ENCODE measurements at places on chromosomes 1 and 21. TPM values are rescaled to one million over a fixed set of nuclear protein-coding genes. Genes with fewer than 3 reads are reported as not detected.

C1orf21 gene
- total RNA-seq, result not detected

GRCh38 chr1:942411-942821 is 16.6 kb downstream of the NOC2L start:
- peak; percentile 68 for DNase-seq
- peak overlapping the region; percentile 44 for H3K4me3 ChIP-seq
- no peak overlapping the region for H3K27ac ChIP-seq

WNT3A gene
- total RNA-seq, result not detected

GRCh38 chr1:163119707-163120106 is 50.5 kb downstream of the RGS4 start:
- H3K27ac ChIP-seq, result no peak overlapping the region
- H3K27me3 ChIP-seq, result no peaks in the 10 kb centered on the region
- no peaks in the 10 kb centered on the region for H3K36me3 ChIP-seq

ANKRD45 gene
- not detected for total RNA-seq

DNA sequence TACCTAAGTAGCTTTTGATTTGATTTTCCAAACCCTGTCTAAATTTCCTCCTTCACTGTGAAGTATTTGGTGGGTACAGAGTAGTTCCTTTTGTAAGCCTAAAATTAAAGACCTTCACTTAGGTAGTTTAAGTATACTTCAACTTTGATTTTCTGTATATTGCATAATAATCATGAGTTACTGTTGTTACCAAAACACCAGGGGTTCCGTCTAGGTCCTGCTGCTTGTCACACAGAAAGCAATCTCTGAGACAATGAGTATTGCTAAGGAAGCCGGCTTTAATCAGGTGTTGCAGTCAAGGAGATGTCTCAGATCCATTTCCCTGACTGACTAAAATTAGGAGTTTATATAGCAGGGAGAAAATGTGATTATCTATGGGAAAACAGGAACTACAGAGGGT is 15.3 kb downstream of the RPS6KC1 start:
- H3K36me3 ChIP-seq, result no peaks in the 10 kb centered on the region
- no peak overlapping the region for H3K4me3 ChIP-seq
- no peak for DNase-seq
- no peaks in the 10 kb centered on the region for H3K27me3 ChIP-seq
- no peak overlapping the region for H3K27ac ChIP-seq

DNA sequence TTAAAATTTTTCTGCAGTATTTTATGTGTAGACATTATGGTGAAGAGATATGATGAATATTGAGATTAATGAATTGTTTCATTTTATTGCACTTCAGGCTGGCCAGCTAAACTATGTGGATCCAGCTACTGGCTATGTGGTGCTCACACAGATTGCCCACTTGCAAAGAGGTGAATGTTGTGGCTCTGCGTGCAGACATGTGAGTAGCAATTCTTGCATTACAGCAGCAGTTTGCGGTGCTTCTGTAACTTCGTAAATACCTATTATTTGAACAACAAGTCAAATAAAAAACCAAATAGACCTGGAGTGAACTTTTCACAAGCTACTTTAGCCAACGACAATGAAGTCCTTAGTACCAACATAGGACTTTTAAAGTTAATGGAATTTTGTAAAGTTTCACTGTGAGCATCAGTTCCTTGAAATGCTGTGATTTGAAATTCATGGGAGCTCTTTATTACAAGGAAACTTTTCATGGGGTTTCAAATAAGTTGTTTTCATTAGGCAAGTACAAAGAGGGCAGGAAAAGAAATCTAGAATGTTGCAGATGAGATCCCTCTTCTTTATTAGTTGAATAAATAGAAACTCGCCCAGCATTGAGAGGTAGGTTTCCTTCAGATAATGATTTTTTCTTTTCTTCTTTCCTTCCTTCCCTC is 3.4 kb downstream of the C1orf53 start:
- no peak overlapping the region for H3K27ac ChIP-seq
- H3K27me3 ChIP-seq, result no peaks in the 10 kb centered on the region
- DNase-seq, result no peak
- no peaks in the 10 kb centered on the region for H3K36me3 ChIP-seq

STMN1 gene
- total RNA-seq, result 173 TPM

DNA sequence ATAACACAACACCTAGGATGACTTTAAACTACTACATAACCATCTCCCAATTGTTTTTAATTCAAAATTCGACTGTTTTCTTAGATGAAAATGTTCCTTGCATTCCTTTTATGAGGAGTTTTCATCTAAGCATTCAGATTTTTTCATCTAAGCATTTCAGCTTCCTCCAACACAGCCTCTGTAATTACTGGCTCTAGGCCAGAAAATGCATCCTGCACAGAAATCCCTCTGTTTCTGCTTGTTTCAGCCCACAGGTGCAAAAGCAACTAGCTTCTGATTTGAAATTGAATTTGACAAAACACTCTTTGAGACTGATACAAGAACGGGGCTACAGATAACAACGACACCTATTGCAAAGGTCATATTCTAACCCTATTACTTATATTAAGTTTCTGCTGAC is 90.4 kb downstream of the RGS21 start:
- H3K27me3 ChIP-seq, result no peaks in the 10 kb centered on the region
- no peak for DNase-seq
- H3K4me1 ChIP-seq, result no peaks in the 10 kb centered on the region
- no peaks in the 10 kb centered on the region for H3K36me3 ChIP-seq
- H3K27ac ChIP-seq, result no peak overlapping the region

- no peaks in the 10 kb centered on the region for H3K27me3 ChIP-seq
- no peaks in the 10 kb centered on the region for H3K36me3 ChIP-seq
- no peak overlapping the region for H3K4me3 ChIP-seq
- peaks cover 5% of the 10 kb centered on the region for H3K4me1 ChIP-seq
- DNase-seq, result no peak
- H3K27ac ChIP-seq, result no peak overlapping the region
Measured at GRCh38 chr1:10612436-10613160, 137.8 kb downstream of the PEX14 start.

DNA sequence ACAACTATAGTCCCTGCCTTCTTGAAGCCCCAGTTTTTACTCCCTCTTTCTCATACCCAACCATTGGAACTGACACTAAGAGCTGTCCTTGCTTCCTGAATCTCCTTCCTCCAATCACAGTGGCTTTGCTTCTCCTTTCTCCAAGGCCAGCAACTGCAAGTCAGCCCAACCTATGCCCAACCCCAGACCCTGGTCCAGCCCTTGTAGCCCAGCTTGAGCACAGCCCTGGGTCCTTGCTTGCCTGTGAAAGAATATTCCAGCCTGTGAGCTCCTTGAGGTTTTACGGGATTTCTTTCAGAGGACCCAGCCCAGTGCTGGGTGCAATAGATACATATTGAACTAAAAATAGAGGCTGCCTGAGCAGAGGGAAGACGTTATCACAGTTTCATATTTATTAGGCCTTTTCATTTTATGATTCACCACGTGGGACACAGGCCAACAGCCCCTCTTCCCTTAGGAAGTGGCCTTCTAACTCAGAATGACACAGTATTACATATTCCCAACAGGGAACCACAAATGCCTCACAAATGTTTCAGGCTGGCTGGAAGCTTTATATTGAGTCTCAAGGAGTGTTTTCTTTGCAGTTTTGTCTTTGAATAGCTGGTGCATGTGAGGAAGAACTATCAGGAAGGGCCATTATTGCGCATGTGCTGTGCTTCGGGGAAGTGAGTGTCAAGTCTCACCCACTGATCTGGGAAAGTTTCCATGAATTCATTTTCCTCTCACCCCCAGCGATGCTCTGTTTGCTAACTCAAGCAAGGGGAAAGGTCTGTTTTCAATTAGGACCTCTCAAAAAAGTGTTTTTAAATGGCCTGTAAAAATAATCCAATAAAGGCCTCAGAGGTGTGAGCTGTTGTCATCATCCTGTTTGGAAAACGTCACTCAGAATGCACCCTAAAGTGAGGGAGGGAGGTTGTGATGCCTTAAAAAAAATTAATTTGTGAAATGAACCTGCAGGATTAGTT is 92.3 kb upstream of the NFIA start:
- H3K27me3 ChIP-seq, result no peaks in the 10 kb centered on the region
- no peak overlapping the region for H3K27ac ChIP-seq
- no peaks in the 10 kb centered on the region for H3K4me1 ChIP-seq

PRR9 gene
- not detected for total RNA-seq

- no peak overlapping the region for H3K27ac ChIP-seq
- no peak for DNase-seq
- no peak overlapping the region for H3K4me3 ChIP-seq
- H3K27me3 ChIP-seq, result no peaks in the 10 kb centered on the region
Measured at GRCh38 chr21:15742052-15742670, 12.4 kb downstream of the USP25 start.

MPL gene
- not detected for total RNA-seq

DNA sequence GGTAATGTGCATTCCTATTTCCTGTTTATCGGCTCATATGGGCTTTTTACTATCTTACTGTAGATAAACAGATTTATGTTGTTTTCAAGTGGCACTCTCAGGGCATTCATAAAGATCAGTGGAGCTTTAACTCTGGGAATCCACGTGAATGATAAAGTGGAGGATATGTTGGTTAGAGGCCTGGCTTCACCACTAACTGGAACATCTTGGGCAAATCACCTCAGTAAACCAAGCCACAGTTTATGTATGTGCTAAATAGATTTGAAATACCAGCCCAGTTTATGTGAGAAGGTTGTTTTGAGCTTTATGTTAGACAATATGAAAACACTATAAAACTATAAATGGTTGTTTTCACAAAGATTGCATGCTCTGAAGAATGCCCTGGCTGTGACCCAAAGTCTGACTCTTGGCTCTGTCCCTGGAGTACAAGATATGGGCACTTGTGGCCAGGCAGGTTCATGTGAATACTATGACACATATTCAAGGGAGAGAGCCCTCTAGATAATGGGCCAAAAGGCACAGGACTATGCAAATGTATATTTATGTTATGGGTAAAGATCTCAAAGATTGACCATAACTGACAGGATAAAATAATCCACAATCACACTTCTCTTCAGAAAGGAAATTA is 36.7 kb downstream of the FAM163A start:
- no peaks in the 10 kb centered on the region for H3K4me1 ChIP-seq
- no peaks in the 10 kb centered on the region for H3K27me3 ChIP-seq
- no peak overlapping the region for H3K4me3 ChIP-seq
- H3K27ac ChIP-seq, result no peak overlapping the region
- DNase-seq, result no peak
- H3K36me3 ChIP-seq, result no peaks in the 10 kb centered on the region

GRCh38 chr1:196723325-196724185 is 51.1 kb upstream of the CFHR3 start:
- no peaks in the 10 kb centered on the region for H3K36me3 ChIP-seq
- no peaks in the 10 kb centered on the region for H3K4me1 ChIP-seq

DNA sequence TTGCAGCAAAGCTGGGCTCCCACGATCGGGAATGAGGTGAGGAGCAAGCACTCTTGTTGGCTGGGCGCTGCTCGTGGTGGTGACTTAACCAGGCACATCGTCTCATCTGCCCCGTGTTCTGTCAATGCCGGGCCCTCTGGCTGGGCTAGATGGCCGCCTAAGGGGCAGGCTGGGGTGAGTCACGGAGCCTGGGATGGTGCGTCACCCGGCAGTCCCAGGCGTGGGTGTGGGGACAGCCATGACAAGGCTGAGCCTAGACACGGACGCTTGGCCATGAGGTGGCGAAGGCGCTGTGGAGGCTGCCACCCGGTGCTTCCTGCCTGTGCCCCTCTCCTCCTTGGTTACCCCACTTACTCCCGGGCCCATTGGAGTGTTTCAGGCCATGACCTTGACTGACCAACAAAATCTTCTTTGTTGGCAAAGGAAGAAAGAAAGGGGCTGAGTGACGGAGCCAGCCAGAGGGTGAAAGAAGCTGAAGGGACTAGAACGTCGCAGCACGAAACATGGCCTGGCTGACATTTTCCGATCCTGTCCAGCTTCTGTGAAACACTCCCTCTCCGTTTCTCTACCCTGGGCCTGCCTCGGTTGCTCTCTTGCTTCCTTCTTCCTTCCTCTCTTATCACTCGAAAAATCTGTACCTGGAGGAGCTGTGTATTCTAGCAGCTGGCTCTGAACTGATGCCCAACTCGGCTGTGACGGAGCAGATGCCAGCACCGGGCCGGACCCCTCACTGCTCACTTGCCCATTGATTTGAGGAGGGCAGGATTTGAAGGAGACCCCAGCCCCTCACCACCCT is 596 bp downstream of the CD247 start:
- H3K27ac ChIP-seq, result no peak overlapping the region
- H3K4me1 ChIP-seq, result peaks cover 10% of the 10 kb centered on the region
- no peaks in the 10 kb centered on the region for H3K27me3 ChIP-seq
- no peaks in the 10 kb centered on the region for H3K36me3 ChIP-seq

XCL1 gene
- not detected for total RNA-seq

DNA sequence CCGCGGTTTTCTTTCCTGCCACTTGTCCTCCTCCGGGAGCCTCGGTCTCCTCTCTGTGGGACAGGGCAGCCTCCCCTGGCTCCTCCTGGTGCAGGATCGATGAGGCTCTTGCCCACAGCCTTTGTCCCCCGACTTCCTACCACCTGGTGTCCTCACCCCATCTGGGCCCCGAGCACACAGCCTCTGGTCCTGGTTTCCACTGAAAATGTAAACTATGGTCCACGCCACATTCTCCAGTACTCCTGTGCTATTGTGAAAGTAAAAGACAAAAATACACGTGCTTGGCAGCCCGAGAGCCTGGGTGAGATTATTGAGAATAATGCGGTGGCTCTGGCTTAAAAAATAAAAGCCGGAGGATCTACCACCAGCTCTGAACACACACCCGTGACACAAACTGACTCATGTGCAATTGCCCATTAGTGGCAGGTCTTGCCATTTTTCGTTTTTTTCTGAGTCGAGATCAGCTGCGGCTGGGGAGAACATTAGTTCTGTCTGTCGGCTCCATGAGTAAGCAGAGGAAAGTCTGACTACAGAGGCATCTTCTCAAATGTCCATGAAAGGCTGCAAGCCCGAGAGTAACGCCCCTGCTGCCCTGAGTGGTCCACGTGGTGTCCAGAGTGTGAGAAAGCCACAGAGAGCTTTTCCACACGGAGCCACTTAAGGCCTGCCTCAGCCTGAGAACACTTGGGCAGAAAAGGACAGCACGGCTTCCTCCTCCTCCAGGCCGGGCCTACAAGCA is 5.7 kb upstream of the COL6A2 start:
- DNase-seq, result no peak
- no peaks in the 10 kb centered on the region for H3K36me3 ChIP-seq
- H3K4me3 ChIP-seq, result no peak overlapping the region
- no peaks in the 10 kb centered on the region for H3K27me3 ChIP-seq
- H3K27ac ChIP-seq, result no peak overlapping the region

CRNN gene
- total RNA-seq, result not detected

GRCh38 chr1:67579623-67580394 is 105.2 kb upstream of the GADD45A start:
- no peaks in the 10 kb centered on the region for H3K27me3 ChIP-seq
- H3K36me3 ChIP-seq, result no peaks in the 10 kb centered on the region
- DNase-seq, result no peak
- no peaks in the 10 kb centered on the region for H3K4me1 ChIP-seq
- no peak overlapping the region for H3K27ac ChIP-seq
- no peak overlapping the region for H3K4me3 ChIP-seq

DNA sequence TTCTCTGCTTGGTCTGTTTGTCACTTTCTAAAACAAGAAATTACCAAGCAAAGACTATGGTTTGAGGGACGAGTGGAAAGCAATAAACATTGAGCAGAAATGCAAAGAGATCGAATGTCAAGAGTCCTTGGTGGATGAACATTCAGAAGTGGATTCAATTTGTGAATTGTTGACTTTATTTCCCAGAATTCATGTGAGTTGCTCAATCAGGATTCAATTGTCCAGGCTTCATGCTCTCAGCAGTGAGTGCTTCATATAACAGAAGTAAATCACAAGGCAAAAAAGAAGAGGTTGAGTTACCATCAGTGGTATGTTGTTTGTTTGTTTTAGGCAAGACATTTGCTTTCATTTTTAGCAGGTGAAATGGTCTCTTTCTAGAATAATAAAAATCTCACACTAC is 31.9 kb downstream of the NGF start:
- H3K4me1 ChIP-seq, result peaks cover 9% of the 10 kb centered on the region
- no peak for DNase-seq
- H3K27me3 ChIP-seq, result no peaks in the 10 kb centered on the region
- no peaks in the 10 kb centered on the region for H3K36me3 ChIP-seq
- no peak overlapping the region for H3K4me3 ChIP-seq
